GM23248 (cell line): ENCODE measurements at places on chromosomes 11 and 22. TPM values are rescaled to one million over a fixed set of nuclear protein-coding genes. Genes with fewer than 3 reads are reported as not detected.

GRCh38 chr11:46278387-46279125 is 1.1 kb downstream of the CREB3L1 start:
- DNase-seq: peak; percentile 86

- DNase-seq: peak; percentile 69
These were observed 129.7 kb downstream of the LDLRAD3 start for GRCh38 chr11:36073411-36074203.

- no peak for DNase-seq
These were observed 19.3 kb downstream of the UPB1 start for GRCh38 chr22:24514241-24515026.

- DNase-seq: no peak
These were observed 216.4 kb upstream of the PDGFD start for GRCh38 chr11:104380358-104380757.

DNA sequence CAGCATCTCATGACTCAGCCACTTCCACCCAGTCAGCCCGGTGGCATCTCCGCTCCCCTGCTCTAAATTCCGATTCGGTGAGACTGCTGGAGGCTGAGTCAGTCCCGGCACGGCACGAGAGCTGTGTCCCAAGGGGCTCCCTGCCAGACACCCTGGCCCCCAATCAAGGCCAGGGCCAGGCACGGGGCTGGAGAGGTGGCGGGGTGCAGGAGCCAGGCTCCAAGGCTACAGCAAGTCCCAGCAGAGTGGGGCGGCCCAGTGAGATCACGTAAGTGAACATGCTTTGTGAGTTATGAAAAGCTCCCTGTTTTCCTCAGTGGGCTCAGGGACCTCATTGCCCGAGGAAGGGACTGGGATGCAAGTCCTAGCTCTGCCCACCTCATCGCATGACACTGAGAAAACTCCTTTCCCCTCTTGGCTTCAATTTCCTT is 3.0 kb downstream of the C11orf68 start:
- peak; percentile 99 for DNase-seq

- peak; percentile 59 for DNase-seq
These were observed 90.1 kb downstream of the KIF18A start for GRCh38 chr11:28017816-28018215.

DNA sequence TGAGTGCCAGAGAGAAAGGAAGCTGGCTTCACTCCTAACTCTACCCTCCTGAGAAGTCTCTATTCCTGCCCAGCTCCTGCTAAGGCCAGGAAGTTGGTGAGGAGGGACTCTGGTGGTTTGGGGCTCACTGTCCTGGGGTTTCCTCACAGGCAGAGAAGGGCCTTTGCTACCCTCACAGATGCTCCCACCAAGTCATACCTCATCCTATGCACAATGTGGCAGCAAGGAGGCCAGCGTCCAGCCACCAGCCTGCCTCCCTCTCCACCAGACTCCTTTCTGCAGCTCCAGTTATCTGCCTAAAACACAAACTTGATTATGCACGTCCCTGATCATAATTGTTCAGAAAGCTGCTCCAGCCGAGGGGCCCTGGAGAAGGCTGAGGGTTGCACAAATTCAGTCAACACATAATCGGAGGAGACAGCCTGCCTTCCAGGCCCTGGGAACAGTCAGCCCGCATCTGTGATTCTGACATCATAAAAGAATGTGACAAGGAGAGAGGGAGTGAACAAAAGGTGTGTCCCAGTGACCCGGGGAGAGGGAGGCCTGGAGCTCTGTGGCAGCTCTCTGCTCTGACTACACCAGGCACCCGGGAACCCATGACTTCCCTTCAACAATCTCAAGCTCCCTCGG is 28.8 kb downstream of the DKK3 start:
- DNase-seq: peak; percentile 88

DNA sequence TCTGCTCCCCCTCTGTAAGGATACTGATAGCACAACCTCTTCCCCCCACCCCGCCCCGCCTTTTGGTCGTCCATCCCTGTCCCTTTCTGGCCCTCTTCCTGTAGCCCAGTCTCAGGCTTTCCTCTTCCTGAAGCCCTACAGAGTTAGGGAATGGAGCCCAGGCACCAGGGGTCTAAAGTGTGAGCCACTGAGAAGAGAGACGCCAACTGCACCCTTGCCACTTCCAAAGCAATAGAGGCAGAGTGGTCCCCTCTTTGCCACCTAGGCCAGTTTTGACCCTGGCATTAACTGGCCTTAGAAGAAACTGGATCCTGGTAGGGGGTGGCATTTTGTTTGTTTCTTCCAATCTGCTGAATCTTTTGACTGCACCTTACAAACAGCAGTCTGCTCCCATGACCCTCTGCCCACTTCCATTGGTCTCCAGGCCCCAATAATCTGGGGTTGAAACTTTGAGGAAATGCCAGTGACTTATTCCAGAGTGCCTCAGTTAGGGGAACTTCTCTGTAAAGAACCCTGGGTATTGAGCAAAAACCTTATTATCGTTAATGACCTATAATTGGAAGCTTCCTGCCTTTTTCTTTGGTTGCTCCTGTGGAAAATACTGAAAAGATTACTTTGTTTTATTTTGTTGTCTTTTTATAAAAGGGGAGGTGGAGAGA is 9.7 kb upstream of the GRK2 start:
- no peak for DNase-seq

ANKK1 gene
- total RNA-seq: not detected in 2 replicates

OR2D2 gene
- 0.22 TPM in 1 of 2 replicates, not detected in the other for total RNA-seq

GRCh38 chr11:17786824-17787525 is 52.4 kb downstream of the KCNC1 start:
- DNase-seq: peak; percentile 94

- no peak for DNase-seq
These were observed 362.5 kb downstream of the TBC1D22A start for GRCh38 chr22:47124961-47125360.
